ENCODE measurements at places on chromosomes 3 and 15.

DNA sequence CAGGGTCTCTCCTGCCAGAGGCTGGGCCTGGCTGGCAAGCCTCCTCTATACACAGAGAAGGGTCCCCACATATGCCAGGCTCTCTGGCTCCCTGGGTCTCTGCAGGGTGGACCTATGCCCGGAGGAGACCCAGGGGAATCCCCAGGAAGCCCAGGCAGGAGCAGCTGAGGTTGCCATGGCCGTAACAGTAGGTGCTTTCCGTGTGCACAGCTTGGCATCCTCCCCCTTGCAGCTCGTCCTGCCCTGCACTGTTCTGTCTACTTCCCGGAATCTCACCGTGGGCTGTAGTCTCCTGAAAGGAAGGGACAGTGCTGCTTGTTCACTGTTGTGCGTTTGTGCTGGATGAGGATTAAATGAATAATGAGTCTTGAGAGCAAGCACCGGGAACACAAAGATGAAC is 47.8 kb downstream of the DAPK2 start:
- DNase-seq: no peak

- peak; percentile 25 for DNase-seq
These were observed 154.6 kb downstream of the ADAM10 start for GRCh38 chr15:58594898-58595297.

DNA sequence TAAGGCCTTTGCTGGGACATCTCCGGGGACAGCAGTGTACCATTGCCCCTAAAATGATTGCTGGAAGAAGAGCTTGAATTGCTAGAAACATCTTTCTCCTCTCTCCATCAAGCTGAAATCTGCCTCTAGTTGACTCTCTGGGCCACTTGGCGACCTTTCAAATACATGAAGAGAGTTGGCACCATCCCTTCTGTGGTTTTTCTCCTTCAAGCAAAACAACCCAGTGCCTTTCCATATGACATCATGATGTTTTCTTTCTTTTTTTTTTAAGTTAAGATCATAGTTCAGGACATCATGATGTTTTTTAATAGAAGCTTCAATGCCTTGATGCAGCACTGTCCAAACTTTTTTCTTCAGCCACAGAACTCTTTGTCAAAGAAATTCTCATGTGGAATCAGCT is 144.0 kb upstream of the PTPRG start:
- DNase-seq: no peak

DNA sequence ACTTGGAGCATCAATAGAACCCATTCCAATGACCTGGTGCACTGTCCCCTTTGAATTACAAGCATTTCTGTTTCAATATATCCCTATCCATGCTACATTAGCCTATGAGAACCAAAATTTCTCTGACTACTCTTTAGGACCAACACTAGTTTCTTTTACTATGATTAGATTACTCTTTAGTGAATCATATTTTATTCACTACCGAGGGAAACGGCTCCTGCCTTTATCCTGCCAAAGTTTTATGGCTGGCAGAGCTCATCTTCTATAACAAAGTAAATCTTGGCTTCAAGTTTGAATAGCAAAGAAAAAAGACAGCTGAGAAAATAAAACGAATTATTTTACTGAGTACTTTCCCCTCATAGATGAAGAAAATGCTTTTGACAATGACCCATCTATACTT is 120.9 kb downstream of the SLC9A9 start:
- no peak for DNase-seq

GRCh38 chr15:59312205-59312604 is 60.5 kb downstream of the MYO1E start:
- DNase-seq: no peak

- no peak for DNase-seq
These were observed 362.6 kb downstream of the SHQ1 start for GRCh38 chr3:72485641-72486040.

DNA sequence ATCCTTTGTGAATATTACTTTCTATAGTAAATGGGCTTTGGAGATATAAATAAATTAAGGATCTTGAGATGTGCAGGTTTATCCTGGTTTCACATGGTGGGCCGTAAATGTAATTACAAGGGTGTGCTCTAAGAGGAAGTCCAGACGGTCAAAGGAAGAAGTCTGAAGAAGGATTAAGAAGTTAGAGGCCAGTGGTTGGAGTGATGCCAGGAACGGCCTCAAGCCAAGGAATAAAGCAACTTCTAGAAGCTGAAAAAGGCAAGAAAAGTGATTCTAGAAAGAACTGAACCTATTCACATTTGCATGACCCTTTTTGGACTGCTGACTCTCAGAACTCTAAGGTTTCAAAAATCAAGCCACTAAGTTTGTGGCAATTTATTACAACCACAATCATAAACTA is 981.3 kb upstream of the ALCAM start:
- no peak for DNase-seq
